ENCODE measurements at places on chromosomes 5 and 9.

GRCh38 chr9:33946779-33947535 is 101.7 kb downstream of the UBAP2 start:
- no peak for DNase-seq

DNA sequence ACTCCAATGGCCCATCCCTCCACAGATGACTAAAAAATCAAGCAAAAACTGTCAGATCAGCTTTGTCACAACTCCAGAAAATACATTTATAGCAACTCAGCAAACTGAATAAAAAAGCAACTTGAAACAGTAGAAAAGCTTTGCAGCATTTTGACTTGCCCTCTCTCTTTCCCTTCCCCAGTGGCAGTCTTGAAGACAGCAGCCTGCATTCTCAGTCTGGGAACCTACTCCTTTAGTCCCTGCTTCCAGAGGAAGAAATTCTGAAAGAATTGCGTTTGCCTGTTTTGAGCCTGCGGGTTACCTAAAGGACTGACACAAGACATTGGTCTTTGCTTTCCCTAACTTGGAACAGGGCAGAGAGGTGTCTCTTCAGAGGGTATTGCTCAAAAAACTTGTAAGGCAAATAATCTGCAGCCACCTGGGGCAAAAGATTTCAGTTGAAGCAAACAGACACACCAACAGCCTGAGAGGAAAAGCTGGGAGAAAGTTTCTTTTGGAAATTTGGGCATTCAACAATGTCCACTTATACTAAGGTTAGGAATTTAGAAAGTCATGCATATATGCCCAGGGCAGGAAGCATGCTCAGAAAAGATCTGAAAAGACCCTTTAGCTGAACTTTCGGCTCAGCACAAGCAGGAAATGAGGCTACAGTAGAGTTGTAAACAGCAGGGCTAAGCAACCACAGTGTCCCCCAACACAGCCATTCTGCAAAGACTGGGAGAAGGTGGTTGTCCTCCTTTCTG is 15.2 kb upstream of the SLC35D2 start:
- DNase-seq: no peak

GRCh38 chr9:78026416-78026815 is 5.2 kb downstream of the GNAQ start:
- no peak for DNase-seq

DNA sequence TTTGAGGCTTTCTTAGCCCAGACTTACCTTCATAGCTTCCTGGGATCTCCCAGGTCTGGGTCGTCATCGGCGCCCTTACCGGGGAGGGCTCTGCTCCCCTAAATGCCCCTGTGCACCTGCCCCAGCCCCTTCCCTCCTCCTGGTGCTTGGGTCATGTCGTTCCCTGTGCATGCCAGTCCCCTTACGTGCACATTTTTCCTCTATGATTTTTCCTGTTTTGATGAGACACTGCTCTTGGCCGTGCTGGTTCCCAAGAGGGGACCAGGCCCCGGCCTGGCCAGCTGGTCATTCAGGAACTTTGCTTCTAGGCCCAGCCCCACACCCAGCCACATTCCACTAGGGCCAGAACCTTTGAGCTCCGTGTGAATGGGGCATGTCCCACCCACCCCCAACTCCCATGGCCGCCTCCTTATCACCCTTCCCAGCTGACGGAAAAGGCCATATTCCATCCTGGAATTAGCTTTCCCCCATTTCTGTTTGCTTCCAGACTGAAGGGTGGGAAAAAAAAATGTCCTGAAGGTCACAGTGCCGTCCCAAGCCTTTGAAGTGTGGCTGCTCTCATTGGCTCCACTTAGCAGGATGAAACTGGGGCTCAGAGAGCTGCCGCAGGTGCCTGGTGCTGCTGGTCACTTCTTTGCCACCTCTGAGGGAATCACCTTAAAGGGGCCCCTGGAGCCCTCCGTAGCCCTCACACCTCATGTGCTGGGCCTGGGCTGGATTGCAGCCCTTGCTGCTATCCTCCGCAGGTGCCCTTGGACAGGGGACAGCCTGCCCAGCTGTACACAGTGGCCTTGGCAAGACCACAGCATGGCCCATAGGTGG is 25.1 kb downstream of the ERGIC1 start:
- DNase-seq: no peak

DNA sequence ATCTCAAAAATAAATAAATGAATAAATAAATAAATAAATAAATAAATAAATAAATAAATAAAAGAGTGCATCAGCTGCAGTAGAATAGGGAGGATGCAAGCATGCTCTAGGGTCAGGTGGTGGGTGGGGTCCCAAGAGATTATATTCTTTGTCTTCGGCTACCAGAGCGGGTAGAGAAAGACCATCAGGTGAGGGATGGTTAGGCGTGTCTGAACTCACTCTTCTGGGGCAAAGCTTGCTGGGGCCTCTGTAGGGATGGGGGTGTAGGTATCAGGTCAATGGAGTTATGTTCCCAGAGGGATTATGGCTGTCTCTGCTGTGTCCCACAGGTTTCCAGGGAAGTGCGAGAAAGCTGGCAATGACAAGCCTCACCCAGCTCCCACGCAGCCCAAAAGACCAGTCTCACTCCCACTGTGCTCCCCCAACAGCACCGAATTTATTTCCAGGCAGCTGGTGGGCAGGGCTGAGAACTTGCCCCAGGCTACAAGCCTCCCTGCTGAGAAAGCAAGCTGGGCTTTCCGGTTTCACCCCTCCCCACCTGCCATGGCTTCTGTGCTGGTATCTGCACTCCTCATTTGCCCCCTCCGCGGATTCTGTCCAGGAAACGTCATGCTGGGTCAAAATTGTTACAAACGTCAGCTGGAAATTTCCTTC is 180.8 kb downstream of the LURAP1L start:
- DNase-seq: no peak
